ENCODE measurements at places on chromosomes 13 and 19. TPM values are rescaled to one million over a fixed set of nuclear protein-coding genes. Genes with fewer than 3 reads are reported as not detected.

ATP4A gene
- total RNA-seq, result not detected

PRRG2 gene
- 0.56 TPM for total RNA-seq

OR10H1 gene
- not detected for total RNA-seq

TLE6 gene
- total RNA-seq, result 5.0 TPM

MCEMP1 gene
- total RNA-seq, result not detected

PRTN3 gene
- total RNA-seq, result 0.23 TPM

TEX26 gene
- not detected for total RNA-seq

GTPBP3 gene
- 17.8 TPM for total RNA-seq
